ENCODE measurements at places on chromosomes 7 and 10.
A peak's percentile ranks its signal among the peaks of the same experiment; 100 is the strongest.

DNA sequence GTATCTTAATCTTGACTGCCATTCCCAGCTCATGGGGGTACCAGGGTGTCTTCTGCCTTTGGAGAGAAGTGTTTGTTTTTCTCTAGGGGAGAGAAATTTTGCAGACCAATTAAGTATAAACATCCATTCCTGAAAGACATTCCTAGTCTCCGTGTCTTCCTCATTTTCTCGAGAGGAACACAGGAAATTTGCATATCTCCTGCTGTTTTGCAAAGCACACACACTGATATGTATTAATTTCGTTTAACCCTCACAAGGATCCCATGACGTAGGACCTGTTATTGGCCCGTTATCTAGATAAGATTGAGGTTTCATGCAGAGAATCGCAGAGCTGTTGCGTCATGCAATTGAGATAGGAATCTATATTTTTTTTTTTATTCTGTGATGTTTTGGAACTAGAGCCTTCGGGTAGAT, 944 bp downstream of the RHBDD2 start:
- DNase-seq = no peak

DNA sequence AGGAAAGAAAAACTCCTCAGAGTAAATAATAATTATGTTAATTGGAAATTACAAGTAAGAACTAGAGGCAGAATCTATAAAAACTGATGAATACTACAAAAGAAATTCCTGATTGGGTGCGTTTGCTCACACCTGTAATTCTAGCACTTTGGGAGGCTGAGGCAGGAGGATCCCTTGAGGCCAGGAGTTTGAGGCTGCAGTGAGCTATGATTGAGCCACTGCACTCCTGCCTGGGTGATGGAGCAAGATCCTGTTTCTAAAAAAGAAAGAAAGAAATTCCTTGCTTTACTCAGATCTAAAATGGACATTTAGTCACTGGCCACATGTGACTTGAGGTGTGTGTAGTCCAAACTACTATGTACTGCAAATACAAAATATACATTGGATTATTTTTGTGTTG, 42.0 kb downstream of the MCU start:
- DNase-seq = no peak

GRCh38 chr7:113285411-113285810, 167.1 kb upstream of the SMIM30 start:
- DNase-seq = no peak

DNA sequence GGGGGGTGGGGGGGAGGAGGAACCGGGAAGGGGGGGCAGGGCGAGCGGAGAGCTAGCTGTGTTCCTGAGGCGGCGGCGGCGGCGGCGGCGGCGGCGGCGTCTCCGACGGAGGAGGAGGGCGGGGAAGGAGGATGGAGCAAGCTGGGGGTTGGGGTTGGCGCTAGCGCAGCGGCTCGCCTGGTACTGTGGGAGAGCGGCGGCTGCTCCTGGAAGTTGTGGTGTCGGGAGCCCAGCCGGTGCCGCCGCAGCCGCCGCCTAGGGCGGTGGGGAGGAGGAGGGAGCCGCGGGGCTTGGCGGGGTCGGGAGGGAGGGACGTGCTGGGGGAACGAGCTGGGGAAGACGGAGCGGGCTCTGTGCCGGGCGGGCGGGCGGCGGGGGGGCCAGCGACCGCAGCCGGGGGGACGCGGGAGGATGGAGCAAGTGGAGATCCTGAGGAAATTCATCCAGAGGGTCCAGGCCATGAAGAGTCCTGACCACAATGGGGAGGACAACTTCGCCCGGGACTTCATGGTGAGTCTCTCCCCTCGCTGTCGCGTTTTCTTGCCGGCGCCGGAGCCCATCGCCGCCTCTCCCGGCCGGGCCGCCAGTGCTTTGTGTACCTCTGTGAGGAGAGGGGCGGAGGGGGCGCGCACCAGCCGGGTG, at the start of gene PTPN12:
TSS of gene PTPN12 (plus strand) at position 160 of the 642 bp plus-strand sequence. CDS start at position 412, 252 bp downstream.
- no peak for DNase-seq

- no peak for DNase-seq
Observed at GRCh38 chr7:55134359-55134725, 115.5 kb downstream of the EGFR start.

DNA sequence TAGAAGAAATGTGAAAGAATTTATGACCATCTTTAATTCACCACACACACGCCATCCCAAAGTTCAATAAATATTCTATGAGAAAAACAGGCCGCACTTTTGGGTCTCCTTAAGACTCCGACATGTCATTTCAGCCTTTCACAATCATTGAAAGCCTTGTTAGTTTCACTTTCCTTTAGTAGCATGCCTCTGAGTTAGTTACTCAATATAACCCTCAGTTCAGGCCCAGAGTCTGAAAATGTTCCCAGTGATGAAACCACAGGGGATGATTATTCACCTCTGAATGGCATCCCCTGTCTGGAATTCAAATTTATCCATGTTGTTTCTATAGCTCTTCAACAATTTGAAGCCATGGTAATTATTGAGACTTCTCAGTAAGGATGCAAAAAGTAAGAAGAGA, 278.1 kb upstream of the NRP1 start:
- no peak for DNase-seq

DNA sequence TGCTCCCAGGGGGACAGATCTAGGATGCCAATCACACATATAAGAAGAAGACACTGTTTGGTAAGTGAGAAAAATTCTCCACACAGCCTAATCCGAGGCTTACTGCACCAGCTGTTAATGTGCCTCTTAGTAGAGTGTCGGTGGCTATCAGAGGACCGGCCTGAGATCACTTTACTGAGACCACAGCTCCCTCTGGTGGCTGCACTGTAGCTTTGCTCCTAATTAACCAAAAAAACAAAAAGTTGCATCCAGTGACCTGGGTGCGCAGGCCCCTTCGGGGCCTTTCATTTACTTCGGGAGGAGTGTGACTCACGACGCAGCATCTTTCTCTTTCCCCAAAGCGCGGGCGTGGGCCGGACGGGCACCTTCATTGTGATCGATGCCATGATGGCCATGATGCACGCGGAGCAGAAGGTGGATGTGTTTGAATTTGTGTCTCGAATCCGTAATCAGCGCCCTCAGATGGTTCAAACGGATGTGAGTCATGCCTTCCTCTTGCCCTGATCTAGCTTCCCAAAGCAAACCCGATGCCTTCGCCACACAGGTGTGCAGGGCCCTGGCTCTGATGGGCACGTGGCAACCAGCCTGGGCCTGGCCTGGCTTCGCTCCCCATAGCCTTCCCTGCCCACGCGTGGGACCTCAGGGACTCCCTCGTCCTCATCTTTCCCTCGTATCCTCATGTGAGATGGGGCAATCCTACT, 56.7 kb downstream of the MKI67 start:
- peak; percentile 67 for DNase-seq

DNA sequence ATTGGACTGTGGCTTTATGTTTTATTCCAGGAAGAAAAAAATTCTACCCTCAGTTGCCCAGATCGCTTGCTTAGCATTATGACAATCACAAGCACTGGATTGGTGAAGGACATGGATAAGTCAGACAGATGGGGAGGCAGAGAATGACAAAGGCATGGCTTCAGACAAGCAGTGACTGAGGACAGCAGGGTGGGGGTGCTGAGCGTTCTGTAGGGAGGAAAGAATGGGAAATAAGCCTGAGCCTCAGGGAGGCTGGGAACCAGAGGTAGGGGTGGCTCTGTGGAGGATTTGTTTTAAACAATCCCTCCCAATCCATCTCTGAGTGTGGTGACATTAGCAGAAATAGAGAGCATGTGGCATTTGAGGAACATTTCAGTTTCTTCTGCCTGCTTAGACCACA, 896.9 kb downstream of the CCSER2 start:
- no peak for DNase-seq

DNA sequence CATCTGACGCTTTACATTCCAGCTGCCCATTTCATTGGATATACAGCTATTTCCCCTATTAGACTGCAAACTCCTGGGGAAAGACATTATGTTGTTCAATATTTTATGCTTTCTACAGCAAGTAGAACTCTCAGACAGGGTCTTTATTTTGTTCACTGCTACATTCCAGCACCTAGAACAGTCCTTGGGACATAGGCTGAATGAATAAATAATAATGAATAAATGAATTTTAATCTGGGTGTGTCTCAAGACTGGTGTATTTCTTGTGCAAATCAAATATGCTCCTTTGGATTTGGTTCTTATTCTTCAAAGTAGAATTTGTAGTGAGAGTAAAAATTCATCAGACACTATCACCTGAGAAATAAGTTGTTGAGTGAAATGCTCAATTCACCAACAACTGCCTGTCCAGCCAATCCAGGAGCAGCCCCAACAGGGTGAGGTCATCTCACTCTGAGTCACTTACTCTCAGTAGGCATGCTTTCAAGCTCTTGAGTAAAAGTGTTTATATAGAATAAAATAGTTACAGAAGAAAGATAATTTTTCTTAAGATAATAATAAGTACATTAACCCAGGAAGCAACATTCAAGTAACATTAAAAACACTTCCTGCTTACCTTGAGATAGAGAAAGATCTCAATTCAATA, 287.5 kb upstream of the NPVF start:
- no peak for DNase-seq

- no peak for DNase-seq
Observed at GRCh38 chr7:146892151-146892550, 775.5 kb downstream of the CNTNAP2 start.

- DNase-seq = no peak
Observed at GRCh38 chr7:42193471-42194129, 43.4 kb downstream of the GLI3 start.

DNA sequence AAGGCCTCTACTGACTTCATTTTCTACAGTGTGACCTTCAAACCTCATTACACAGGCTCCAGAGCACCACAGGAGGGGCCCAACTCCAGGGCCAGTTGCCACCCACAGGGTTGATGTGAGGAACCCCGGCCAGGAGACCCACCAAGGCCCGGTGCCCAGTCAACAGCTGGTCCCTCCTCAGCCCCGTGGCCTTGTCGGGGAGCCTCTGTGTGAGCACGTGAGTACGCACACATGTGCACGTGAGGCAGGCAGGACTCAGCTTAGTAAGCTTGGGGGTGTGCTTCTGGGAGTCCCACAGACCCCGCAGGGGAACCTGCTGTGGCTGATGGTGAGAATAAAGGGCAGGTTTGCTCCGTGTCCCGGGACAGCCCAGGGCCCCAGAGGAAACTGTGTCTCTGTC, 104.5 kb downstream of the VIPR2 start:
- no peak for DNase-seq

- DNase-seq = no peak
Observed at GRCh38 chr7:69757981-69758430, 159.7 kb downstream of the AUTS2 start.

DNA sequence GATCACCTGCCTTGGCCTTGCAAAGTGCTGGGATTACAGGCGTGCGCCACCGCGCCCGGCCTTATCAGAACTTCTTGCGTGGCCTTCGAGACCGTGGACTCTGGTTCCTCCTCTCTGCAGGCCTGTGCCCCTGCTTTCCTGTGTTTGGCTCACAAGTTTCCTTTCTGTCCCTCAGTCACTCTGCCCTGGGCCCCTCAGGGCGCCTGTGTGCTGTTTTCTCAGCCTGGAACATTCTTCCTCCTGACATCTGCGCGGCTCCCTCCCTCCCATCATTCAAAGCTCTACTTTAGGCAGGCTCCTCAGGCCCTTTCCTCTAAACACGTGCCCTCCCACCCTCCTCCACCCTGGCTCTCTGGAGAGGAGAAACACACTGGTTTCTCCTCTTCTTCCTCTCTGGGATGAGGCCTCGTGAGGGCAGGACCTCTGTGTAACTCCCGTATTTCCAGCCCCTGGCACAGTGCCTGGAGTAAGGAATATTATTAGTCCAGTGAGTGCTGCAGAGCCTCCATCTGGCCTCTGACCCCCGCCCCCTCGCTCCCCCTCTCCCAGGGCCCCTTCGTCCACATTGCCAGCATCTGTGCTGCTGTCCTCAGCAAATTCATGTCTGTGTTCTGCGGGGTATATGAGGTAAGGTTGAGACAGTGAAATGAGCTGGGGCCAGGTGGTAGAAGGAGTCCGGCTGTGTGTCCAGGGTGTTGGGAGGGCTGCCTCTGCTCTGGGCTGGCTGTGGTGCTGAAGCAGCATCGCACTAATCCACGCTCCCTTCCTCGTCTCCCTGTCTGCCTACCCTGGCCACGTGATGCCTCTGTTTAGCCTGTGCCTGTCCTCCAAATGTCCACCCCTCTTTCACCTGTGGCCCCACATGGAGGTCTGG, 7.1 kb downstream of the CLCN1 start:
- DNase-seq = no peak

- DNase-seq = no peak
Observed at GRCh38 chr7:7957513-7957912, 11.1 kb upstream of the GLCCI1 start.

DNA sequence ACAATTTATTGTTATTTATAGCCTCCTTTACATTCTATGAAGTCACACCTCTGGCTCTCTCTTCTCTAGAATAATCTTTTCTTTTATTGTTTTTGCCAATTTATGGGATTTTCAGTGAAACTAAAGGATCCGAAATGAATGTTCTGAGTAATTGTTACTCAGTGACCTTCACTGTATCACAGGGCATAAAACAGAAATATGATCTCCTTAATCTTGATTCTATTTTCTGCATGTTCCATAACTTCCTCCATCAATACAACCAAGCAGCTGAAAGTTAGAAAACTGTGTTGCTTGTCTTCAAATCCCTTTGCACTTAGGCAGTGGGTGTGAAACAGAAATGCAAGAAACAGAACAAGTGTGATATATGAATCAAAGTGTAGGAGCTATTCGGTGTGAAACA, 57.4 kb upstream of the FERD3L start:
- no peak for DNase-seq

GRCh38 chr7:22447008-22447407, 53.0 kb downstream of the STEAP1B start:
- no peak for DNase-seq

DNA sequence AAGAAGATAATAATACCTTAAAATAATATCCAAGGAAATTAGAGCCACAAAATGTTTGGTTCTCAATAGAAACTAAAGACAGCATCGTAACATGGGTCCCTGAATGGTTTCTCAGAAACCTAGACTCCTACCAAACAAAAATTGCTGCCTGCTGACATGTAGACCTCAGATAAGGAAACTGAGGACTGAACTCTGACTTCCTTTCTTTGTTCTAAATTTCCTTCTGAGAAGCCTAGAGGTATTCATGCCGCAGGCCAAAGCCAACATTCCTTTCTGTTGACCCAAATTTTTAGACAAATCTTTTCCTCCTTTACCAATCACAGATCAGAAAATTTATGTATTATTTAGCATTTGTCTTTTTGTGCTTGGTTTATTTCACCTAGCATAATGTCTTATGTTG, 816.7 kb upstream of the PHF14 start:
- DNase-seq = no peak

GRCh38 chr7:73850781-73851207, 8.5 kb upstream of the METTL27 start:
- DNase-seq = no peak

GRCh38 chr10:24556126-24556749, 167.4 kb downstream of the ARHGAP21 start:
- no peak for DNase-seq

DNA sequence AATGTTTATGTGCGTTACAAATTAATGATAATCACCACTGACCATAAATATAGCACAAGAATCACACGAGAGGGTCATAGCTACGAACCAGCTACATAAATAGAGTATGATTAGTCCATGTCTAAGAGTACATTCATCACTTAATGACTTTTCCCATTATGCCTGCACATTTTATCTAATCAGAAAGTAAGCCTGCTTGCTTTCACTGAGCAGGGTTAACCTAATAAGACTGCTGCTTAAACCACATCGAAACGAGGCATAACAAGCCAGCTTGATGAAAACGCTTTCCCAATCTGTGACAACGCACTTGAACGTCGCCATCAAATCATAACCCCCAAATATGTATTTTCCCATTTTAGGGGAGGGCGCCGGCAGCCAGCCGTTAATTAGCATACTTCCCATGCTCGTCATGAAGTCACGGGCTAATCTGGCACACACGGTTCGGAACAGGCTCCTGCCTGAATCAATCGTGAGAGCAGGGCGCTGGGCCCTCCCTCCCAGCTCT, 71.5 kb downstream of the EBF3 start:
- no peak for DNase-seq

- no peak for DNase-seq
Observed at GRCh38 chr10:124403548-124403947, 15.2 kb downstream of the OAT start.
